Left ventricle myocardium inferior (tissue), 1 donor: ENCODE measurements at places on chromosomes 5 and 9. TPM values are rescaled to one million over a fixed set of nuclear protein-coding genes. Genes with fewer than 3 reads are reported as not detected.

DNA sequence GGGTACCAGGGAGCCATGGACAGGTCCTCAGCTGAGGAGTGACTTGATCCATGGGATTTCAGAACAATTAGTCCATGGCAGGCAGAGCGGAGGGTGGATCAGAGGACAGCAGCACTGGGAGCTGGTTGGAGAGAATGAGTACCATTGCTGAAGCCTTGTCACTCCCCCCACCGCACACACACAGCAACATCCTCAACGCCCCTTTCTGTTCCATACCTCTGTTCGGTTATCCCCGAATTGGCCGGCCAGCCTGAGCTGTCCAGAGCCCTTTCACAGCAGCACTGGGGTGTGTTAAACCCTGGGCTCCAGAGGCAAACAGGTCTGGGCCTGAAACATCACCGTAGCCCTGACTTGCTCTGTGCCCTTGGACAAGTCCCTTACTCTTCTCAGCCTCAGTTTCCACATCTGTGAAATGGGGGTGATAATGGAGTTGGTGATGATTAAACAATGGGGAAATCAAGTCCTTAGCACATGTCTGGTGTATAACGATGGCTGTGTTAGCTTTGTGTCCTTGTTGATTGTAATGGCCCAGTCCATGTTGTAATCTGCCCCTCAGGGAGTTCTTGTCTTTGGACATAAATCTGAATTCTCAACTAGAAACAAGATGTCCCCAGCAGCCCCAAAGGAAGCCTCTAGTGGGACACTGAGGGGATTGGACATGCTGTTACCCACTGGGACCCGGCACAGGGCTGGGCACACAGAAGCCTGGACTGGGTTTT, 16.9 kb downstream of the GSN start:
- peak overlapping the region; percentile 98 for H3K27ac ChIP-seq

GRCh38 chr9:132441404-132441803, 31.4 kb downstream of the CFAP77 start:
- H3K4me3 ChIP-seq: no peak overlapping the region
- H3K36me3 ChIP-seq: no peaks in the 10 kb centered on the region
- DNase-seq: no peak
- H3K27ac ChIP-seq: no peak overlapping the region

DNA sequence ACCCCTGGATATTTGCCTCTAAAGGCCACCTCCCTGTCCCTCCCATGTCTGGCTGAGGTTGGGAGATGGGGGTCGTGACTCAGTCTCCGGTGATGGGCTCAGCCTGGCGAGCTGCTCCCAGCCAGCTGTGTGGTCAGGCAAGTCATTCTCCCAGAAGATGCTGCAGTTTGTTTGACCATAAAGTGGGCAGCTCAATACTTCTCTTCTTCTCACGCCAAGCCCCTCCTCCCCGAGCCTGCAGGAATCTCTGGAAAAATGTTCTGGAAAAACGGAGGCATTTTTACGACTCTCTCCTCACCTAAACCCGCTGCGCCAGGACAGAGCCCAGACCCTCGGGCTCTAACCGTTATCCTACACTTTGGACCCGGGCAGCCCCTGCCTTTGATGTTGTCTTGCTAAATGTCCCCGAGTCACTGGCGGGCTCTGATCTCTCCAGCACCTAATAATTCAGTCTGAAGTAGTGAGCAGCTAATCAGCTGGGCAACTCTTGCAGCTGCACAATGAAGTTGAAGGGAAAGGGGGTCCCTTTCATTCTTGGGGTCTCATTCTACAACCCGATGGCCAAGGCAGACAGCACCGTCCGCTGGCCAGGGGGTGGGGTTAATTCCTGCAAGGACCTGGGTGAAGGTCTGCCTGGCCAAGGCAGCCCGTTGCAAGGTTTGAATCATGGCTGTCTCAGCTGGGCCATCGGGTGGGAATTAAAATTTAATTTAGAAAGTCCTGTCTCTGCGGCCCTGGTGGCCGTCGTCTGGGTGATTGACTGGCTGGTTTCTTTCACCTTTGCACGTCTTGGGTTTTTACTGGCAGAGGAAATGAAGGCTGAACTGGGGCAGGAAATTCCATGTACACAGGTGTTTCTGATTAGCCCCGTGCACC, 12.3 kb downstream of the DCANP1 start:
- DNase-seq: no peak
- H3K4me1 ChIP-seq: peaks cover 34% of the 10 kb centered on the region
- H3K36me3 ChIP-seq: no peaks in the 10 kb centered on the region
- H3K27ac ChIP-seq: no peak overlapping the region
- H3K27me3 ChIP-seq: no peaks in the 10 kb centered on the region
- H3K4me3 ChIP-seq: no peak overlapping the region

- peak overlapping the region; percentile 32 for H3K4me3 ChIP-seq
- no peaks in the 10 kb centered on the region for H3K36me3 ChIP-seq
- H3K27ac ChIP-seq: peak overlapping the region; percentile 49
- H3K27me3 ChIP-seq: no peaks in the 10 kb centered on the region
These were observed 61.9 kb downstream of the DENND1A start for GRCh38 chr9:123868002-123868401.

- H3K4me3 ChIP-seq: no peak overlapping the region
- no peaks in the 10 kb centered on the region for H3K36me3 ChIP-seq
- no peaks in the 10 kb centered on the region for H3K27me3 ChIP-seq
- H3K27ac ChIP-seq: no peak overlapping the region
- no peak for DNase-seq
- no peaks in the 10 kb centered on the region for H3K4me1 ChIP-seq
These were observed 77.6 kb downstream of the UGCG start for GRCh38 chr9:111974092-111974681.

DNA sequence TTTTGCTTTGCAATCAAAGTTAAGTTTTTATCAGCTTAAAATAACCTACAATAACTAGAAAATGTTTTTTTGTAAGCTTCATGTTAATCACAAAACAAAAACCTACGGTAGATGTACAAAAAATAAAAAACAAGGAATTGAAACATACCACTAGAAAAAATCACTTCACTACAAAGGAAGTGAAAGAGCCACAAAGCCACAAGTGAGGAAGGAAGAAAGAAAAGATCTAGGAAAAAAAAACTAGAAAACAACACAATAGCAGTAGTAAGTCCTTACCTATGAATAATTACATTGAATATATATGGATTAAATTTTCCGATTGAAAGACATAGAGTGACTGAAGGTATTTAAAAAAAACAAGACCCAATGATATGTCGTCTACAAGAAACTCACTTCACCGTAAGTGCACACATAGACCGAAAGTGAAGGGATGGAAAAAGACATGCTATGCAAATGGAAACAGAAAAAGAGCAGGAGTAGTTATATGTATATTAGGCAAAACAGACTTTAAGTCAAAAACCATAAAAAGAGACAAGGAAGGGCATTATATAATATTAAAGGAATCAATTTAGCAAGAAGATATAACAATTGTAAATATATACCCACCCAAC, 13.4 kb upstream of the ZDHHC21 start:
- no peak overlapping the region for H3K4me3 ChIP-seq
- H3K27me3 ChIP-seq: peaks cover 4% of the 10 kb centered on the region
- H3K27ac ChIP-seq: no peak overlapping the region
- H3K4me1 ChIP-seq: no peaks in the 10 kb centered on the region
- DNase-seq: no peak

CPLANE1 gene
- total RNA-seq: 8.3 TPM
